ENCODE measurements at places on chromosomes 5 and 9. TPM values are rescaled to one million over a fixed set of nuclear protein-coding genes. Genes with fewer than 3 reads are reported as not detected.

SLC6A19 gene
- total RNA-seq = not detected

BTNL8 gene
- total RNA-seq = 0.81 TPM

PCDHB10 gene
- total RNA-seq = 4.1 TPM

FOXD4L5 gene
- not detected for total RNA-seq

LCN9 gene
- not detected for total RNA-seq

LTC4S gene
- 8.2 TPM for total RNA-seq

NRG2 gene
- total RNA-seq = 7.6 TPM

SMIM32 gene
- total RNA-seq = not detected

CXCL14 gene
- total RNA-seq = 1.1 TPM

MARCOL gene
- not detected for total RNA-seq

ACTBL2 gene
- total RNA-seq = not detected

SAXO1 gene
- not detected for total RNA-seq

FCN2 gene
- not detected for total RNA-seq

SPATA31A7 gene
- not detected for total RNA-seq

AIF1L gene
- total RNA-seq = 22.1 TPM

DMGDH gene
- 7.3 TPM for total RNA-seq

PLGRKT gene
- total RNA-seq = 8.8 TPM

TMEM174 gene
- not detected for total RNA-seq
